Karpas-422 (cell line): ENCODE measurements at places on chromosomes 11 and 22.

DNA sequence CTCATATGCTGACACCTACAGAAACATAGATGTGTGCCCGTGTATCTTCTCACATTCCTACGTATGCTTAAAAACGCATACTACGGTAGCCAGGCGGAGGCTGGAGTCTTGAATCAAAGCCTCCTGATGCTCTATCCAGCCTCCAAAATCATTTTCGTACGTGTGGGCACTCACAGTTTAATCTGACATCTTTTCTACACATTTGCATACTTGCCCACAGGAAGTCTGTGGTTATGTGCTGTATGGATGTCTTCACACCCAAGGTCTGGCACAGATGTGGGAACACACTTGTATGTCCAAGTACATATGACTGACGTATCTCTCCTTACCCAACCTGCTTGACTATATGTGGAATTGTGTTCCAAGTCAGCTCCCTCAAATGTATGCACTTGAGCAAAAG, 561.8 kb upstream of the CADM1 start:
- DNase-seq = no peak

GRCh38 chr11:65317025-65317786, 2.5 kb downstream of the CDC42EP2 start:
- DNase-seq = peak; percentile 49

DNA sequence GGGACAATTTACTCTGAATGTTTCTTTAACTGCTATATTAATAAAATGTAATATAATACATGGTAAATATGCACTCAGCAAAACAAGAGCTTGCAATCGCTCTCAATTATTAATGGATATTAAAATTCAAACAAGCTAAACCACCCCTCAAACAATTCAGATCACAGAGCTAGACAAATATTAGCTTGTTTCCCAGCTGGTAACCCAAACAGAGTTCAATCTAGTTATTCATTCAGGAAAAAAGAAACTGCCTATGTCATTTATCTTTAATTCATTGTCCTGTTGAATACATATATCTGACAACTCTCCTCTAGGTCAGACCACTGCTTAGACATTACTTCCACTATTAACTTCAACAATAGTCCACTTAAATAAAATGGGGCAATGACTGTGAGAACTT, 78.7 kb downstream of the SERGEF start:
- DNase-seq = no peak

GRCh38 chr11:65900125-65900898, at the start of gene FOSL1:
FOSL1 (minus strand) TSS chr11:65900388; CDS start chr11:65900339, 49 bp downstream.
- DNase-seq = peak; percentile 87

DNA sequence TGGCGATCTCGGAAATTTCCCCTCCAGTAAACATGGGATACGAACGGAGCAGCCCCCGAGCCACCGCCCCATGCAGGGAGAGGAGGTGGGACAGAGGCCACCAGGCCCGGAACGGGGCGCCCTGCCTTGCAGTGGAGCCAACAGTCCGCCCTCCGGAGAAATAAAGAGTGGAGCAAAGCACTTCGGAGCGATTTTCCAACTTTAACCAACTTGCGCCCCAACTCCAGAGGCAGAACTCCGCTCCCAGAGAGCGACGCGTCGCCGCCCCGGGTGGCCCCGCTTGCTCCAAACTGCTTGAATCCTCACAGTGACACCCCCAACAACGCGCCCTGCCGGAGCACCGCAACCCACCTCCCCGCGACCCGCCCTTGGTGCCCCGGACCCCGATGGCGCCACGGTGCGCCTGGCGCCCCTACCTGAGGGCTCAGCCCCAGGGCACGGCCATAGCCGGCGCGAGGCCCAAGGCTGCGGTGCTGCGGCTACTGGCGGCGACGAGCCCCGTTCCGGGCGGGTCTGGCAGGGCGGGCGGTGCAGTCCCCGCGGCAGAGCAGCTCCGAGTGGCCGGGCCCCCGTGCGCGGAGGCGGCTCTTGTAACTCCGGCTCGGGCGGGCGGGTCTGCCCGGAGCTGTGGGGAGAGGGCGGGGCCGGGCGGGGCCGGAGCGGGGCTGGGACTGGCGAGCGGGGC, at the start of gene AHNAK:
Gene AHNAK, minus strand, starts transcription at position 563 of the 685 bp plus-strand sequence. CDS start 10,708 bp downstream, outside the sequence.
- DNase-seq = no peak

- DNase-seq = no peak
These were observed 61.4 kb downstream of the SYT13 start for GRCh38 chr11:45224766-45225165.

DNA sequence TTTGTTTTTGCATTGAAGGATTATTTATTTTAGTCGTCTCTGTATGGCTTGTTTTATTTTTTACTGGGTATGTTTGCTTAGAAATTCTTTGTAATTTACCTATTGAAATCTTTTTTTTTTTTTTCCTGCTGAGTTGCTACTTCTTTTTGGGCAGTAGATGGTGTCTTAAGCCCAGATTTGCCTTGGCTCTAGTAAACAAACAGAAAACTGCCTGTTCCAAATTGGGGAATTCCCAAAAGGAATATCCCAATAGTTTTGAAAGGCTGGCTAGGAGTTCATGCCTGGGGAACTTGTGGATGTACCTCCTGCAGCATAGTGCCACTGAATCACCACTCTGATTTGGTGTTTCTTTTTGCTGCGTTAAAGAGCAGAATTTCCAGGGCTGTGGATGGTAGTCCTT, 17.7 kb downstream of the PAMR1 start:
- no peak for DNase-seq

- no peak for DNase-seq
These were observed 18.1 kb upstream of the CRTAM start for GRCh38 chr11:122820158-122820557.
